ENCODE measurements at places on chromosomes 7 and 10.

DNA sequence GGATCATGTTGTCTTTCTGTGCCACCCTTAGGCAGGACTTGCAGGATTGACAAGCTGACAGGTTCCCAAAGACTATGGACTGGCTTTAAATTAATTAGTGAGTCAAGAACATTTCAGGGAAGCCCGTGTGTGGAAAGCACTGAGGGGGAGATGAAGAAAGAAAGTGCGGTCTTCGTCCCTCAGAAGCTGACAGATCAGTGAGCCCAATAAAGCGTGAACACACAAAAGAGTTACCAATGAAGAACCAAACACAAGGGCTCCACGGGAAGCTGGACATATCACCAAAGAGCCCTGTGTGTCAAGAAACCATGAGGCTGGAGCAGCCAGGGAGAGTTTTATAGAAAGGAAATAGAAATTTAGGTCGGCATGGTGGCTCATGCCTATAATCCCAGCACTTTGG lies 725.8 kb downstream of the PARD3 start:
- no peak for DNase-seq

GRCh38 chr7:47617131-47617530 lies 35.2 kb upstream of the TNS3 start:
- DNase-seq: no peak

GRCh38 chr7:149714081-149714909 lies 59.1 kb downstream of the ZNF467 start:
- peak; percentile 94 for DNase-seq

DNA sequence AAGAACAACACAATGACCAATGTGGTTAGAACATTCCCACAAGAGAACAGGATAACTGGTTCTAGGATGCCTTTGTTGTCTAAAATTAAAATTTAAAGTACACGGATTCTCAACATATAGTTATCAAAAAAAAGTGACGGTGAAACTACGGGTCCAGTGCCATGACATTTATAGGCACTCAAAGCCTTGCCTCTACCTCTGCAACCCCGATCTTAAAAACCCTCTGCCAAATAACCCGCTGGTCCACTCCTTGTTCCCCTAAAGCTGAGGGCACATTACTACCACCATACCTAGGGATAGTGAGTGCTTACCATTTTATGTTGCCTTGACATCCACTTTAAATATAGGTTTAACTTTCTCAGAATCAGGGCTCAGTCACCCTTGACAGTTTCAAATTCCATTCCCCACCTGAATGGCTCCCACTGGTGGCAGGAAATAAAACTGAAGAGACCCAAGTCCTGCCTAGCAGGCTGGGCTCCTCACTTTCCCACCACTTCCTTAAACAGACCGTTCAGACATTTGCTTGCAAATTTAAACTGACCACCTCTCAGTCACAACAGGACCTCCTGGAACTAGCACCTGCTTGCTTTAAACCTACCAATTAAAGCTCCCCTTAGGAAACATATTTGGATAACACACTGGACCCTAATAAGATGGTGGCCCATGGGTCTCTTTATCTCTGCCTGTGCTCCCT lies 169.9 kb upstream of the ASAH2 start:
- DNase-seq: peak; percentile 36

- no peak for DNase-seq
These were observed 50.6 kb downstream of the GRID2IP start for GRCh38 chr7:6500691-6501090.

DNA sequence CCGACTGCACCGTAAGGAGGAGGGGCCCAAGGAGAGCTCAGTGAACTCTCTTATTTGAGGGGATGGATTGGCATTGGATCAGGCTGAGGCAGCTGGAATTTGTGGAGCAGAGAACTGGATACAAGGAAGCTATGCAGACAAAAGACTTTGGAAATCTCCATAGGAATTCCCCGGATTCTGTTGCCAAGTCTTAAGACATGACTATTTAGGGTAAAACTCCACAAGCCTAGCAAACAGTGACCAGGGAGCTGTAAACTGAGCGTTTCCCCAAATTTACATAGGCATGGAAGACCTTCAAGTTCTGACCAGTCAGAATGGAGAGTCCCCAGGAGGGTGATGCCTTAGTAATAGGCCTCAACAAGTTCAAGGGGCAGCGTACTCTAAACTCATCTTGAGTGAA lies 82.5 kb upstream of the PCBD1 start:
- no peak for DNase-seq

- DNase-seq: no peak
These were observed 58.4 kb downstream of the JCAD start for GRCh38 chr10:30000802-30001571.

- DNase-seq: peak; percentile 70
These were observed 14.6 kb downstream of the CHST12 start for GRCh38 chr7:2417981-2418481.

- no peak for DNase-seq
These were observed 33.9 kb downstream of the CASP7 start for GRCh38 chr10:113713640-113713982.

DNA sequence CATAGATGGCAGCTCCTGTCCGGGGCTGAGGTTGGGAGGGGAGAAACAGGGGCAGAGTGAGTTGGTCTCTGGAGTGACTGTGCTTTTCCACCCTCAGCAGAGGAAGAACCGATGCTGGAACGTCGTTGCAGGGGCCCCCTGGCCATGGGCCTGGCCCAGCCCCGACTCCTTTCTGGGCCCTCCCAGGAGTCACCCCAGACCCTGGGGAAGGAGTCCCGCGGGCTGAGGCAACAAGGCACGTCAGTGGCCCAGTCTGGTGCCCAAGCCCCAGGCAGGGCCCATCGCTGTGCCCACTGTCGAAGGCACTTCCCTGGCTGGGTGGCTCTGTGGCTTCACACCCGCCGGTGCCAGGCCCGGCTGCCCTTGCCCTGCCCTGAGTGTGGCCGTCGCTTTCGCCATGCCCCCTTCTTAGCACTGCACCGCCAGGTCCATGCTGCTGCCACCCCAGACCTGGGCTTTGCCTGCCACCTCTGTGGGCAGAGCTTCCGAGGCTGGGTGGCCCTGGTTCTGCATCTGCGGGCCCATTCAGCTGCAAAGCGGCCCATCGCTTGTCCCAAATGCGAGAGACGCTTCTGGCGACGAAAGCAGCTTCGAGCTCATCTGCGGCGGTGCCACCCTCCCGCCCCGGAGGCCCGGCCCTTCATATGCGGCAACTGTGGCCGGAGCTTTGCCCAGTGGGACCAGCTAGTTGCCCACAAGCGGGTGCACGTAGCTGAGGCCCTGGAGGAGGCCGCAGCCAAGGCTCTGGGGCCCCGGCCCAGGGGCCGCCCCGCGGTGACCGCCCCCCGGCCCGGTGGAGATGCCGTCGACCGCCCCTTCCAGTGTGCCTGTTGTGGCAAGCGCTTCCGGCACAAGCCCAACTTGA lies 2.7 kb downstream of the REPIN1 start:
- DNase-seq: no peak

- no peak for DNase-seq
These were observed 232.7 kb downstream of the NSUN6 start for GRCh38 chr10:18418541-18419215.

- no peak for DNase-seq
These were observed 78.1 kb downstream of the CALN1 start for GRCh38 chr7:72334066-72334465.

DNA sequence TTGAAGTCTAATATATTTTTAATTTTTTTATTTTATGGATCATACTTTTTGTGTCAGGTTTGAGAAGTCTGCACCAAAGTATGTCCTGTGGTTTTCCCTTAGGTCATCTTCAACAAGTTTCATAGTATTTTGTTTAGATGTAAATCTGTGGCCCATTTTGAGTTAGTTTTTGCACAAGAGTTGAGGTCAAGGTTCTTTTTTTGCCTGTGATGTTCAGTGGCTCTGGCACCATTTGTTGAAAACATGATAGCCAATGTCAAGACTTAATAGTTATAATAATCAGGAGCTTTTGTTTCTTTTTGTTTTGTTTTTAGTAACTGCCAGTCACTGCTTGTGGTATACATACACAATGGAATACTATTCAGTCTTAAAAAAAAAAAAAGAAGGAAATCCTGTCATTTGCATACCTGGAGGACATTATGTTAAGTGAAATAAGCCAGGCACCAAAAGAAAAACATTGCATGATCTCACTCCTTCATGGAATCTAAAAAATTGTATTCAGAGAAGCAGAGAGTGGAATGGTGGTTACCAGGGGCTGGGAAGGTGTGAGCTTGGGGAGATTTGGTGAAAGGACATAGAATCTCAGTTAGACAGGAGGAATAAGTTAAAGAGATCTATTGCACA lies 61.3 kb downstream of the EGFR start:
- DNase-seq: no peak

GRCh38 chr10:12350167-12350872 lies 973 bp downstream of the CAMK1D start:
- peak; percentile 56 for DNase-seq

DNA sequence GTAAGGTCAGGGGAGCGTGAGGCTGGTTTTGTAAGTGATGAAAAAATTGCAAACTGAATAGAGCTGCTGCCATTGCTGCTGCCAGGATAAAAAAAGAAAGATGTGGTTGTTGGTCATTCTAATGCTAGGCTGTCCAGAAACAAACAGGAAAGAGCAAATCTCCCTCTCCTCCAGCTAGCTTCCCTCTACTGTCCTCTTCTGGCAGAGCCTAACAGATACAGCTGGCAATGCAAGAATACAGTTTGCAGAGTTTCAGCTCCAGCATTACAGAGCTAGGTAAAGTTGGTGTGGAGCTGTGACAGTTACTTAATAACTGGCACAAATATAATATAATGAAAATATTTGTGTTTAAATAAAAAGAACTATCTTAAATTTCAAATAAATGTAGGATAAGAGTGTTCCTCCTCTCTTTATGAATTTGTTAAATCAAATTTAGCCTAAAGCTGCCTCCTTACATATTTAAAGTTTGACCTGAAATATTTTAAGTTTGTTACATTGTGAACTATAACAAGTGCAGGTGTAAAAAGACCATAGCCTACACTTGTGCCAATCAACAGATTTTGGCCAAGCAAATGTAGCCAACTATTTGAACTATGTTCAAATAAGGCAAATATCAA lies 407.7 kb downstream of the SH2D4B start:
- DNase-seq: no peak

DNA sequence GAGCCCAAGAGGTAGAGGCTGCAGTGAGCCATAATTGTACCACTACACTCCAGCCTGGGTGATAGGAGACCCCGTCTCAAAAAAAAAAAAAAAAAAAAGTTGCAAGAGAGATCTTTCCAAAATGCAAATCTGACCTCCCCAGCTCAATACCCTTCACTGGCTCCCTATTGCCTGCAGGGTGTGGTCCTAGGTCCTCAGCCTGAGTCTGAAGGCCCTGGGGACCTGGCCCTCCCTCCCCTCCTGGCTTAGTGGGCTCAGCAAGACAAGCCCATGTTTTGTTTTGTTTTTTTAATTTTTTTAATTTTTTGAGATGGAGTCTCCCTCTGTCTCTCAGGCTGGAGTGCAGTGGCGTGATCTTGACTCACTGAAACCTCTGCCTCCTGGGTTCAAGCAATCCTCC lies 20.6 kb downstream of the SRRM3 start:
- no peak for DNase-seq

DNA sequence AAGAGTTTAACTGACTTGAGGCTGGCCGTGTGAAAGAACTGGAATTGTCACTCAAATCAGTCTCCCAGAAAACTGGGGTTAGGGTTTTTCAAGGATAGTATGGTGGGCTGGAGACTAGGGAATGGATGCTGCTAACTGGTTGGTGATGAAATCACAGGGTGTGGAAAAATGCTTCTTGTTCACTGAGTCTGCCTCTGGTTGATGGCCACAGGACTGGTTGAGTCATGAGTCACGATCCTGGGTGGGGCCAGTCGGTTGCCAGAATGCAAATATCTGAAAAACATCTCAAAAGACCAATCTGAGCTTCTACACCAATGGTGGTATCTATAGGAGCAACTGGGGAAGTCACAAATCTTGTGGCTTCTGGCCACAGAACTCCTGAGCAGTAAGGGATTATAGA lies 16.3 kb upstream of the BAMBI start:
- DNase-seq: no peak

DNA sequence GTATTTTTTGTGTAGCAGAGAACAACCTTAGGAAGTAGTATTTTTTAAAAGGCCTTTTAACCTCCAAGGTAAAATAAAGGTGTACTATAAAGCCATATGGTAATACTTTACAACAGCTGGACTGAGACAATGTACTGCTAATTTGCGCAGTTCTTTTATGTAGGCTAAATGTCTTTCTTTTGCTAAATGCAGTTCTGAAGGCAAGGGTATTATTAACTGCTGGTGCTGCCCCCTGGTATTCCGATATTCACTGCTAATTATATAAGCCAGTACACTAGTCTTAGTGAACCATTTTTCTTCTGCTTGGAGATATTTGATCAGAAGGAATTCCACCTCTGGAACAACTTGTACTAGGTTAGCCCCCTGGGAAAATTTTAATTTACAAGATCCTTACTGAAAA lies 272.0 kb upstream of the FERD3L start:
- DNase-seq: no peak

DNA sequence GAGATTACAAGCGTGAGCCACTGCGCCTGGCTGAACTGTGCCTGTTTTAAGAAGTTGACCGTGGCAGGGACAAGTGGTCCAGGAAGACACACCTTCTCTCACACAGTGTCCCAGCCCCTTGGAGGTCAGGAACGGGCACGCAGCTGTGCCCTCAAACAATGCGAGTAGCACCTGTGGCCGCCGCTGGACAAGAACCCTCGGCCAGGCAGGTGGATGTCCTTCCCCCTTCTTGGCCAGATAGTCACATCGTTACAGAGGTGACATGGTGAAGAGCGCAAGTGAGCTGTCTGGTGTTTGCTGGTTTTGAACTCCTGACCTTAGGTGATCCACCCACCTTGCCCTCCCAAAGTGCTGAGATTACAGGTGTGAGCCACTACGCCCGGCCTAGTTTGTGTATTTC lies 8.8 kb downstream of the ZFAND2A start:
- no peak for DNase-seq

Measured in activated naive CD4-positive, alpha-beta T cell treated with Interleukin-2 at 50 U/mL for 16 hours (primary cell).